ENCODE measurements at places on chromosomes 12 and 14.

- DNase-seq, result no peak
Measured at GRCh38 chr12:76383988-76384387, 35.8 kb upstream of the BBS10 start.

DNA sequence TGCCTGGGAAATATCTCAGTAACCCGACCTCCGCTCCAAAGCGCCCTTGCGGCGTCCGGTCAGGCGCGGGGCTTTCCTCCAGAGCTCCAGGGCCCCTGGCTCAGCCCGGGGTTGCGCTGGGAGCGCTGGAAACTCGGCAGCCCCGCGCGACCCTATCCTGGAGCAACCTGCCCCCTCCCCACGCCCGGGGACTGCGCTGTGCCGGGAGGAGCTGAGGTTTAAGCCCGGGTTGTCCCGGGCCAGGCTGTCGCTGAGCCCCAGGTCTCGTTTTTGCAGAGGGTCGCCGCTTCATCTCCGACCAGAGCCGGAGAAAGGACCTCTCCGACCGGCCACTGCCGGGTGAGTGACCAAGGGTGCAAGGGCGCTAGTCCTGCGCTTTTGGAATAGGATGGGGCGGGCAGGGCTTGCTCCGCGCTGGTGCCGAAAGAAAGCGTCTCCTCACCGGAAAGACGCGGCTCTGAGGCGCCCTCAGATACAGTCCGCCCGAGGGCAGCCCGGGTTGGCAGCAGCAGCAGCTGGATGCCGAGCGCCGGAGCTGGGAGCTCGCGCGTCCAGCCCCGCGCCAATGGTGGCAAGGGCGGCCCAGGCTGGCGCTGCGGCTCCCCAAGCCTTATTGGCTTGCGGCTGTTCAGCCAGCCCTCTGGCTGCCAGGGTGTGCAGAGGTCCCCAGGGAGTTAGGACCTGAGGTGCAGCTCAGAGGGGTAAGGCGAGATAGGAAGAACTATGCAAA, 1.5 kb downstream of the SPX start:
- DNase-seq, result peak; percentile 41

GRCh38 chr12:125544960-125545359, 479.7 kb downstream of the AACS start:
- DNase-seq, result no peak

DNA sequence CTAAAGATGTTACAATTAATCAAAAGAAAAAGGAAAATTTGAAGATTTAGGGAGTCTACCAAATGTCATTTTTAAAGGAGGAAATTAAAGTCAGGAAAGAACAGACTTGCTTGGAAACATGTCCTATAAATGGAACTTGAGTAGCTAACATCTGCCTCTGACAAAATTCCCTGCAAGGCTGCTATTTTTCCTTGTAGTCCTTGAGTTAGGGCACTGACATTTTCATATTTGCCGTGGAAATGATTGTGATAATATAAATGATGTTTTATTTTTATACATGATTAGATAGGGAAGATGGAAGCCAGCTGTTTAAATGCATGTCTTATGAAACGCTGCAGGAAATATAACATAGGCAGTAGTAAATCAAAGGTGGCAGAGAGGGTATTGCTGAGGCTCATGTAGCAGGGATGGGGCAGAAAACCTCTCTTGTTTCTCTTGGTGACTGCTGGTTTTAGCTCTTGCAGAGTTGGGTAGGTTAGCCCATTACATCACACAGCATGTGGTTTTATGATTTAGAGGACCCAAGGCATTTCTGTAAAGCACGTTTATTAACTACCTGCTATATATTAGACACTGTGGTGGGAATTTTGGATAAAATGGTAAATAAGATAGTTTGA, 21.7 kb downstream of the NUBPL start:
- DNase-seq, result no peak

DNA sequence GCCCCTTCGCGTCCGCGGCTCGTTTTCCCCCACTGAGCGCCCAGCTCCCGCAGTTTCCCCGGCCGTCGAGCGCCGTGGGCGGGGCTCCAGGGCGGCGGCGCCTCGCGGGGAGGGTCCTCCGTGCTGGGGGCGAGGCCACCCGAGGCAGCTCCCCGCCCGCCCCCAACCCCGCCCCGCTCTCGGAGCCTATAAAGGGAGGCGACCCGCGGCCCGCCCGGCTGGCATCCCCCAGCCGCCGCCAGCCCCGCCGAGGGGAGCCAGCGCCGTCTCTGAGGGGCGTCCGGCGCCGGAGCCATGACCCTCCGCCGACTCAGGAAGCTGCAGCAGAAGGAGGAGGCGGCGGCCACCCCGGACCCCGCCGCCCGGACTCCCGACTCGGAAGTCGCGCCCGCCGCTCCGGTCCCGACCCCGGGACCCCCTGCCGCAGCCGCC, at the start of gene TAMALIN:
TAMALIN (plus strand) TSS at position 221 of the 432 bp plus-strand sequence; CDS start at position 295, 74 bp downstream.
- DNase-seq, result peak; percentile 83

DNA sequence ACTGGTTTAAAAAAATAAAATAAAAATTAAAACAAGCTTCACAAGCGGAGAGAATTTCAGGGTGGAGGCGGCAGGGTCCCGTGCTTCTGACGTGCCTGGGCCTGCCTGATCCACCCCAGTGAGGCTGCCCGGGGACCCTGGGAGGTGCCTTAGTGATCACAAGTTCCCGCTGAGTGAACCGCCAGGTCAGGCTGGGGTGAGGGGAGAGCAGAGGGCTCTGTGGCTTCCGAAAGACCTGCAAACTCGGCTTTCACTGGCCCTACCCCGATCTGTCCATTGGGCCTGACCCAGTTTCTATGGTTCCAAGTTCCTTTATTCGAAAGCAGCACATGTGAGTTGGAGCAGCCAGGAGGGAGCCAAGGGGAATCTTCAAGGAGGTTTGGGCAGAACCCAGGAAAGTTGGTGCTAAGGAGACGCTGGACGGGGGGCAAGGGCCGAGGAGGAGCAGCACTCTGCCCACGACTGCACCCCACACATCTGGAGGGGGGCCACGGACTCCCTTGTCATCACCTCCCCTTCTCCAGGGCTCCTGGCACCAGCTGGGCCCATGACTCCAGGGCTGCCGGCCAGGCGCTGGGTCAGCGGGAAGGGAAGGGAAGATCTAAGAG, 12.9 kb downstream of the MMP14 start:
- no peak for DNase-seq

- no peak for DNase-seq
Measured at GRCh38 chr12:106753526-106753925, 21.0 kb upstream of the RIC8B start.

GRCh38 chr12:59494617-59495016, 101.2 kb upstream of the SLC16A7 start:
- no peak for DNase-seq

DNA sequence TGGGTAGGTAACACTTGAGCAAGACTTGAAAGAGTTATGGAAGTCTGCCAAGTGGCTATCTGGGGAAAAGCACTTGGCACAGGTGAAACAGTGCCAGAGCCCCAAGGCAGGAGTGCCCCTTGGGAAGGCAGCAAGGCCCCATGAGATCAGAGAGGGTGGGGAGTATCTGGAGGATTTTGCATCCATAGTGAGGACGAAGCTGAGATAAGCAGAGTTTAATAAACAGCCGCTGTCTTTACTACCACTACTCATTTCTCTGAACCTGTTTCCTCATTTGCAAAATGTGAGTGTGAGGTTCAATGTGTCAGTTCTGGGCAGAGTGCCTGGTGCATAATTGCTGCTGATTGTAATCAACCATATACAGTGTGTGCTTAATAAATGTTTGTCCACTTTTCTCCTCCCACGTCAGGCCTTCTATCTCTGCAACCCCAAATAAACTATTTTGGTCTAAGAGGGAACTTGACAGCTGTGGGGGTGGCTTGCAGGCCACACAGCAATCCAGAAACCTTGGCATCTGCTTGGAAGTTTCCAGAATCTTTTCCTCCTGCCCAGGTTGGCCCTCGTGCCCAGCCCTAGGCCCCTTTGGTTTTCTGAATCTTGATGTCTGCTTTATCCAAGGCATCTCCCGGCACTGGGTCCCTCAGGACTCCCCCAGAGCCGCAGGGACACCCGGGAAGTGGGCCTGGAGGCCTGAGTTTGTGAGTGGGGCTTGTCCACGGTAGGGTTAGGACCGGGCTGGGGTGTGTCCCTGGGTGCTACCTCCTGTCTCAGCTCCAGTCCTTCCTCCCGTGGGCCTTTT, 4.5 kb downstream of the ABCB9 start:
- DNase-seq, result no peak

- DNase-seq, result no peak
Measured at GRCh38 chr14:88016768-88017167, 11.8 kb downstream of the GPR65 start.

- DNase-seq, result no peak
Measured at GRCh38 chr12:90151491-90152015, 442.9 kb upstream of the ATP2B1 start.

GRCh38 chr12:52123487-52124186, 44.1 kb downstream of the SMIM41 start:
- no peak for DNase-seq

DNA sequence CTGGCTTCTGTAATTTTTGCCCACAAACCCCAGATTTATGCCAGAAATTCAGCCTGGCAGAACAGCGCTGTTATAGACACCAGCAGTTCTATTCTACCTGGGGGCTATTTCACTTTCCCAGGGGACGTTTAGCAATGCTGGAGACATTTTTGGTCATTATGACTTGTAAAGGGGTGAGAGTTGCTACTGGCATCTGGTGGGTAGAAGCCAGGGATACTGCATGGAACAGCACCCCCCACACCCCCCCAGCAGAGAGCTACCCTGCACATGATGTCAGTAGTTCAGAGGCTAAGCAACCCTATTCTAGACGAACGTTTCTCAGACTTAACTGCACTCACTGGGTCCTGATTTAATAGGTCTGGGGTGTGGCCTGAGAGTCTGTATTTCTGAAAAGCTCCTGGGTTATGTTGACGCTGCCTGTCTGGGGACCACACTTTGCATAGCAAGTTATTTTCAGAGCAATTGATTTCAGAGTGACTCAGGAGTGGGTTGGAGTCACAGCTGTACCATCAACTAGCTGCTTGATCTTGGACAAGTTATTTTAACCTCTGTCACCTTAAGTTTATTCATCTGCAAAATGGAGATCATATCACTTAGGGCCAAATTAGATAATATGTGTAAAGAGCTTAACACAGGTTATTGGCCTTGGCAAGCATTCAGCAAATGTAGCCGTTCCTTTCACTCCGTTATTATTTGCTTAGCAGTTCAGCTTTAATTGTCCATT, 48.5 kb downstream of the CHST11 start:
- no peak for DNase-seq

GRCh38 chr12:56931474-56931978, 2.7 kb downstream of the SDR9C7 start:
- DNase-seq, result no peak

DNA sequence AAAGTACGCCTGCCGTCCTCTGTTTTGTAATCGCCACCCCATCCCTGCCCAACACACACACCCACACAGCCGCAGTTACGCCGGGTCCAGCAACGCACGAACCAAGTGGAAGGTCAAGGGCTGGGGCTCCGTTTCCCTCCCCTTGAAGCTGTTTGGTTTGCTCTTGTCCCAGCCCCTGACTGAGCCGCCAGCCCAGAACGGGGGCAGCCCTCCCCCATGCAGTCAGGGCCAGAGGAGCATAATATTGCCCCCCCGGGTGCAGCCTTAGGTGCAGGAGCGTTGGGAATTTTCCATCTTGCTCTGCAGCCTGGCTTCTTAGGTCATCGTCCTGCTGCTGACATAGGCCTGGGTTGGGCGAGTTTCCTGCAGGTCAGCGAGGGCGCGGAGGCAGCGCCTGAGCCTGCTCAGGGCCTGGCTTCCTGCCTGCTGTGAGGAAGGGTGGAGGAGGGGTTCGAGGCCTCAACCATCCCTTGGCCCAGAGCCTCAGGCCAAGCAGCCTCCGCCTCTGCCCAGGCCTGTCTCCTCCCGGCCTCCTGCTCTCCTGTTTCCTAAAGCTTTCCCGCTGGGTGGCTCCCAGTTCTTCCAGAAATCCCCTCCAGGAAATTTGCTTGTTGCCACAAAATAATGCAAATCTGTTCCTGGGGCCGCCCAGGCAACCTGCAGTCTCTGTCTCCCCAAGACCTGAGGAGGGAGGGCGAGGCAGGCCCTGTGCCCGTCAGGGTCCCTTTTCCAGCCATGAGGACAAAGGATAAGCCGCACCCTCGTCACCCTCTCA, 44.5 kb downstream of the PSMA6 start:
- no peak for DNase-seq

DNA sequence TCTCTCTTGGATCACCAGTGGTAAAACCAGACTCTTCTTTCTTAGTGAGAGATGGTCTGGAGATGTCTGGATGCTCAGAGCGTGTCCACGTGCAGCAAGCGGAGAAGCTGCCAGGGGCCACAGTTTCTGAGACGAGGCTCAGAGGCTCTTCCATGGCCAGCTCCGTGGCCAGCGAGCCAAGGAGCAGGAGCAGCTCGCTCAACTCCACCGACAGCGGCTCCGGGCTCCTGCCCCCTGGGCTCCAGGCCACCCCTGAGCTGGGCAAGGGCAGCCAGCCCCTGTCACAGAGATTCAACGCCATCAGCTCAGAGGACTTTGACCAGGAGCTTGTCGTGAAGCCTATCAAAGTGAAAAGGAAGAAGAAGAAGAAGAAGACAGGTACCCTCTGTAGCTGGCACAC, 69.0 kb downstream of the TECPR2 start:
- DNase-seq, result no peak

GRCh38 chr12:132597333-132598316, 12.8 kb downstream of the LRCOL1 start:
- DNase-seq, result peak; percentile 44

All from T-helper 9 cell (primary cell).